A549 treated with CpdA at 1 μM for 4 hours (cell line): ENCODE measurements at places on chromosomes 16 and 17. TPM values are rescaled to one million over a fixed set of nuclear protein-coding genes. Genes with fewer than 3 reads are reported as not detected.

Gene MAF
- total RNA-seq: 0.39 to 0.79 TPM (median 0.58 TPM) in 5 replicates

Gene ORAI3
- 12.1 to 15.0 TPM (median 13.6 TPM) in 5 replicates for total RNA-seq

Gene CCT6B
- 0.85 to 1.6 TPM (median 1.2 TPM) in 5 replicates for total RNA-seq

Gene SPAG5
- total RNA-seq: 77.5 to 86.2 TPM (median 81.5 TPM) in 5 replicates

Gene TPSG1
- 0.08 to 0.16 TPM in 2 of 5 replicates, not detected in the others for total RNA-seq

Gene FZD2
- 27.4 to 44.8 TPM (median 41.2 TPM) in 5 replicates for total RNA-seq

Gene ITGAD
- 0.02 to 0.15 TPM in 2 of 5 replicates, not detected in the others for total RNA-seq

Gene MAPT
- total RNA-seq: 1.5 to 1.9 TPM (median 1.6 TPM) in 5 replicates

Gene OR3A2
- not detected in 5 replicates for total RNA-seq

Gene RNF112
- total RNA-seq: 0.45 to 1.0 TPM (median 0.88 TPM) in 5 replicates

Gene BICDL2
- not detected in 5 replicates for total RNA-seq

Gene TMEM219
- 79.8 to 104 TPM (median 96.6 TPM) in 5 replicates for total RNA-seq

Gene COASY
- total RNA-seq: 104 to 135 TPM (median 124 TPM) in 5 replicates

Gene SLC12A3
- not detected in 5 replicates for total RNA-seq

Gene SLC52A1
- total RNA-seq: 0.34 to 1.0 TPM (median 0.72 TPM) in 5 replicates

Gene SPECC1
- 47.6 to 63.9 TPM (median 49.1 TPM) in 5 replicates for total RNA-seq

Gene SPATA22
- total RNA-seq: not detected in 5 replicates

Gene CLEC3A
- total RNA-seq: not detected in 5 replicates

Gene CES4A
- 1.3 to 2.1 TPM (median 1.6 TPM) in 5 replicates for total RNA-seq

Gene G6PC1
- not detected in 5 replicates for total RNA-seq

Gene GIT1
- 54.1 to 73.3 TPM (median 67.3 TPM) in 5 replicates for total RNA-seq

Gene VWA3A
- total RNA-seq: 0.08 TPM in 1 of 5 replicates, not detected in the others

Gene CCDC200
- total RNA-seq: not detected in 5 replicates
